Activated CD8-positive, alpha-beta T cell treated with anti-CD3 and anti-CD28 coated beads for 36 hours (primary cell): ENCODE measurements at places on chromosomes 4 and X.

- DNase-seq = no peak
Observed at GRCh38 chr4:76799718-76800117, 98.2 kb downstream of the SOWAHB start.

DNA sequence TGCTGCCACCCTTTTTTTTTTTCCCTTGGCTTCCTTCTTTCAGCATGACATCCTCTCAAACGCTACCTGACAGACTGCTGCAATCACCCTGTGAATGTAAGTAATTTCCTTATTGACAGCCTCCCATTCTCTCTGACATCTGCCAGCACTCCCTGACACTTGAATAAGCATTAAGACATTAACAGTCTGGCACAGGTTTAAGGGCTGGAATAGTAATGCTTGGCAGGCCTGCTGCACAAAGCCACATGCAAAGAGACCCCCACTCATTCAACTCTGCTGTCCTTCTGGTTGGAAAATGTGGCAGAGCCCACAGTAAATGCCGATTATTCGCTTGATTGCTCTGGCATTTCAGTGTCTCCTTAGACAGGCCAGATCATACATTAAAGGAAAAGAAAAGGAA is 28.1 kb upstream of the RASGEF1B start:
- no peak for DNase-seq

GRCh38 chr4:25215511-25215910 is 18.3 kb upstream of the PI4K2B start:
- no peak for DNase-seq

GRCh38 chr4:154452798-154453346 is 38.7 kb downstream of the DCHS2 start:
- no peak for DNase-seq

GRCh38 chrX:23317799-23318724 is 16.6 kb upstream of the PTCHD1 start:
- peak; percentile 50 for DNase-seq
